ENCODE measurements at places on chromosomes 13 and 19. TPM values are rescaled to one million over a fixed set of nuclear protein-coding genes. Genes with fewer than 3 reads are reported as not detected.

GRCh38 chr19:48081106-48081505, 29.5 kb downstream of the PLA2G4C start:
- DNase-seq = no peak

The FCAR gene
- total RNA-seq = 0.39 TPM

The SLC8A2 gene
- total RNA-seq = 6.8 TPM

The VSTM1 gene
- total RNA-seq = not detected

DNA sequence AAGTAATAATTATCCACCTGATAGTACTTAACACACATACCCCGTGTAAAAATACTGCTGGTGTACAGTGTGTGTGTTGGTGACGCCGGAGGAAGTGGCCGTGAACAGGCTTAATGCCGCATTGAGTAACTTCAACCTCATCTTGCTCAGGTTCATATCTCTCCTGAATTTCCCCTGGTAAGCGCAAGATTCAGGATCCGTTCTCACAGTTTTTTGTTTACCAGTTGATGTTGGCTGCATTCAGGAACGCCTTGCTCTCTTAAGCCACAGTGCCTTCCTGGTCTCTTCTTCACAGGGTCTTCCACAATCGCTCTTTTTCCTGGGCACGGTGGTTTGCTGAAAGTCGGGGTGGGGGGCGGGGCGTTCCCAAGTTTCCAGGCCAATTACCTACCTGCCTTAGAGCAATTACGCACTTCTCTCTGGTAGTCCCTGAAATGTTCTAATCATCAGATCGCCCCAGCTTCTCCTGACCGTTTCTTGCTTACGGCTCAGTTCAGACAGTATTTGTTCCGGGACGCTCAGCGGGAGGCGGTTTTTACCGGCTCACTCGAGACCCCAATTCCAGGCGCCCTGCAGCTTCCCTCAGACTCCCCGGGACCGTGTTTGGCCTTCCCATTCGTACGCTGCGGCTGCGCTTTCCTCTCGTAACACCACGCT, 706 bp upstream of the DNAJC3 start:
- no peak for DNase-seq

The FRY gene
- 5.3 TPM for total RNA-seq
